MV-4-11 (cell line): ENCODE measurements at places on chromosomes 5 and 9.

DNA sequence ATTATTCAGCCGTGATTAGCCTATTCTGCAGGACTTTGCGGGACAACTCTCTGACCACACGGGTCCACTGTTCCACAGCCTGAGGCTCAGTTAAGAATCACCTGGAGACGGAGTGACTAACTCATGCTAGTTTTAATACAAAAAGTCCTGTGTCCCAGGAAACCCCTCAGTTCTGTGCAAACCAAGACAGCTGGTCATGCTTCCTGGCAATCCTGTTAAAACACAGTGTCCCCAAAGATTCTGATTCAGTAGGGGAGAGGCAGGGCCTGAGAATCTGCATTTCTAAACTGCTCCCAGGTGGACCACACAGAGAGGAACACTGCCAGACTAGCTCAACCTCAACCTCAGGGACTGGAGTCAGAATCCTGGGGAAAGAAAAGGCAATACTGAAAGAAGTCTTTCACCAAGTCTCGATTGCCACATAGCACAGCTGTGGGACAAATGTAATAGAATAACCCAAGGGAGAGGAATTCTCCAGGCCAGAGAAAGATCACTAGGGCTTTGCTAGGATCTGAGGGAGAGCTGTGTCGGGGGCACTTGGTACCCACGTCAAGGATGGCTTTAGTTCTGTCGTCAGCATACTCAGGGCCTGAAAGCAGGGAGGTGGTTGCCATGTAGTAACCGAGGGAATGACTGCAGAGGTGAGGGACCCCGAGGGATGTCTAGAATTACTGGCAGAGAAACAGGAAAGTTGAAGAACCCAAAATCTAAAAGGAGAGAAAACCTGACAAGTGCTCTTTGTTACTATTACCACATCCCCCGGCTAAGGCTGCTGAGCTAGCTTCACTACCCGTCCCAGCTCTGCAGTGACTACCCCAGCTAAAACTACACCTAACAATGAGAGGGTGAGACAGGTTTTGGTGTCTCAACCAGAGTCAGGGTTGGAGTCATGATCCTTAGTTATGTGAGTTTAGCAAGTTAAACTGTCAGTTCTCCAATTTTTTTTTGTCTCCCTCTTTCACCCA is 8.6 kb downstream of the SUSD1 start:
- DNase-seq, result peak; percentile 71

- DNase-seq, result no peak
These were observed 7.2 kb downstream of the ERGIC1 start for GRCh38 chr5:172841256-172841655.

- no peak for DNase-seq
These were observed 46.4 kb downstream of the MCCC2 start for GRCh38 chr5:71633255-71634155.

DNA sequence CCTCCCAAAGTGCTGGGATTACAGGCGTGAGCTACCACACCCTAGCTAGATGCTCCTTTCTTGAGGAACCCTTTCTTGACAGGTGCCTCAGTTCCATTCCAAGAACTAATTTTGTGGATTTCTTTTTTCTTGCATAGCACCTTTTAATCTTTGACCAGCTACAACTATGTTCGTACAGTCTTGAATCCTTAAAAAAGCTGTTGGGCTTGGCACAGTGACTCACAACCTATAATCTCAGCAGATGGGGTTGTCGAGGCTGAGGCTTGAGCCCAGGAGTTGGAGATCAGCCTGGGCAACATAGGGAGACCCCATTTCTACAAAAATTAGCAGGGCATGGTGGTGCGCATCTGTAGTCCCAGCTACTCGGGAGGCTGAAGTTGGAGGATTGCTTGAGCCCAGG is 1.3 kb upstream of the ZER1 start:
- DNase-seq, result no peak

DNA sequence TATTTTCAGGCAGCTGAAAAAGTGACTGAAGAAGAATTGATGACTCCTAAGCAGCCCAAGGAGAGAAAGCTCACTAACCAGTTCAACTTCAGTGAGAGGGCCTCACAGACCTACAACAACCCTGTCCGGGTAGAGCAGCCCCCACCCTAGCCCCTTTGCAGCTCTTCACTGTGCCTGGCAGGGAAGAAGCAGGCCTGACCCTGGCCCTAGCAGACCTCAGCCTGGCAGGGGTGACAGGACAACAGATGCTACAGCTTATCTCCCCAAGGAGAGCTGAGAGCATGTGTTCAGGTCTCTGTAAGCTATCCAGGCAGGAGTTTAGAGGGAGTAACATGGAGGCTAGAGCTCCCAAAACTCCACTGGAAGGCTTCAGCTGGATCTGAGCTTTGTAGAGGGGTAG is 31.8 kb downstream of the DNAI1 start:
- no peak for DNase-seq

DNA sequence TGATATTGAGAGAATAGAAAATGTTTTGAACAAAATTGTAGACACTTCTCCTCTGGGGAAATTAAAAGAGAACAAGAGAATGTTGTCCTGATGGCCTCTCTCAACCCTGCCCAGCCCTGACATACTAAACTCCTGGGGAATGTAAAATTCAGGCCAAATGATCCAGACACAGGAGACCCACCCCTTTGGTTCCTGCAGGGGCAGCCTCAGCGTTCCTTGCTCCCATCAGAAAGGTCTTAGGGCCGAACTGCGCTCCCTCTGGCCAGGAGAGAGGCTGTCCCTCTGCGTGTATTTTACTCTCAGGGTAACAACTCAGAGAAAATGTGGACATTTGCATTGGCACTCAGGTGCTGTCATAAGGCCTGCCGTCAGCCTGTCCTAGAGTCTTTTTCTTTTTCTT is 616.3 kb upstream of the KLF4 start:
- DNase-seq, result no peak

GRCh38 chr5:178143901-178144300 is 9.8 kb downstream of the NHP2 start:
- DNase-seq, result no peak

- no peak for DNase-seq
These were observed 147.1 kb downstream of the C5orf15 start for GRCh38 chr5:133821311-133821741.

DNA sequence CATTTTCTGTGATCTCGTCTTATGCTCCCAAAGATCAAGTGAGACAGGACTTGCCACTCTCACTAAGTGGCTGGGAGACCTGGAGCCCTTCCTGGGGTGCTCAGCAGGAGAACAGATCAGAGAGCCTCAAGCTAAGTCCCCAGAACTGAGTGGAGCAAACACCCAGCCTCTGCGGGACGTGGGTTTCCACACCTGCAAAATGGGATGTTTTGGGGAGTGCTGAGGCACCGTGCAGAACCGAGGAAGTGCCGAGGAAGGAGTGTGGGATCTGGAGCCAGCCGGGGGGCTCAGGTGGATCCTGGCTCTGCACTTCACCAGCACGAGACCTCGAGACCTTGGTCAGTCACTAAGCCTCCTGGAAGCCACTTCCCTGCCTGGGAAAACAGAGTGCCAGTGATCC is 166.0 kb downstream of the DAB2IP start:
- DNase-seq, result no peak

GRCh38 chr9:96436063-96436455 is 13.9 kb upstream of the HABP4 start:
- DNase-seq, result no peak

DNA sequence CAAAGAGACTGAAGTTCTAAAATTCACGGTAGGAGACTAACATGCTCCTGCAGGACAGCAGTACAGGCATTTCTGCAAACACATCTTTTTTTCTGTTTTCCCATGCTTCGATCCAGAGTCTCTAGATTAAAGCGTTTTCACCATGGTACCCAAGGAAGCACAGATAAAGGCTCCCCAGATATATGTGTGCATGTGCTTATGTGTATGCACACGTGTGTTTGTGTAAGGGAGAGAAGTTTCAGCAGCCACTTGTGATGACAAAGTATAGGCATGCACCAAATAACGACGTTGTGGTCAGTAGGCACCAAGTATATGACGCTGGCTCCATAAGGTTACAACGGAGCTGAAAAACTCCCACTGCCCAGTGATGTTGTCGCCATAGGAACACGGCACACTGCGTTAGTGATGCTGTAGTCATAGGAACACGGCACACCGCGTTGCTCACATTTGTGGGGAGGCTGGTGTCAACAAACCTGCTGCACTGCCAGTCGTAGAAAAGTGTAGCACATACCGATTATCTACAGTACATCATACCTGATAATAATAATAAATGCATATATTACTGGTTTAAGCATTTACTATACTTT is 21.7 kb downstream of the MED10 start:
- DNase-seq, result no peak

DNA sequence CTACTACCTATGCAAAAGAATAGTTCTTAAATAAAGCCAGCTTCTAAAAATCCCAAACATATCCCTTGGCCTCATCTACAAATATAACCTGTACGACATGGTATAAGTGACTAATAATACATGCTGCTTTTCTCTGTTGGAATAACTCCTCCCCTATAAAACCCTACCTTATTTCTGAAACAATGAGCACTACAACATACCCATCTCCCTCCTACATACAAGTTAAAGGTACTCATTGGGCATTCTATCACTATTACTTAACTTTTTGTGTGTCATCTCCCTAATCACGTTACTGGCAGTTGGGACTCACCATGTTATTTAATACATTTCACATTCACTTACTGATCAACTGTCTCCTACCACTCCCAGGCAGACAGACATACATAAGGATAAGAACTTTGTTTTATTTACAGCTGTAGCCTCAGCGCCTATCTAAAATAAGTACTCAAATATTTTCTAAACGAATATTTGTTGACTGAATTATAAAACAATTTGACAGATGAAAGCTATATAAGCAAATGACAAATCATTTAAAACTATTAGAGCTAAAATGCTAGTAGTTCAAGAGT is 4.1 kb downstream of the CLK4 start:
- no peak for DNase-seq

DNA sequence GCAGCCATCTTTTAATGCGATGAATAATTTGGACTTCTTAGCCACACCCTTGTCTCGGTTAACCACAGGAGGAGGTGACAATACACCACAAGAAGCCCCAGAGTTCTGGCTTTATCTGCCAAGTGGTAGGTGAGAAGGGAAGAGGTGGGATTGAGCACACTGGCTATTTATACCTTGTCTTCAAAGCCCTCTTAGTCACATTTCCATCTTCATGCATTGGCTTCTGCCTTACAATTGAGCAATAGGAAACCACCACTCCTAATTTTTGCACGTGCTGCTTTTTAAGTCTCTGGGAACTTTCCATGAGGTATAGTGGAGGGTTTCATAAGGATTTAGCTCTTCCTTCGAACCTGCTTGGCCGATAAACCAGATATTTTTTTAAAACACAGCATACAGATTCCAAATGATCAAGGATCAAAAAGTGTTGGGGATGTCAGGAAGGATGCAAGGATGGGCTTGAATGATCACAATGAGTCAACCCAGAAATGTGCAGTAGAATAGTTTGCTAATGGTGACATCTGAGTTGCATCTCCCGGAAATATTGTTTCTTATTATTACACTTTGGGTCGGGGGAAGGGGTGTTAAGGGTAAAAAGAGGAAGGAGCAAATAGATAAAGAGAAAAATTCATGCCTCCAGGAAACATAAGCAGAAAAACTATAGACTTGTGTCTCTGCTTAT is 25.5 kb downstream of the PLAC8L1 start:
- peak; percentile 89 for DNase-seq

- DNase-seq, result no peak
These were observed 170.7 kb downstream of the PDE4D start for GRCh38 chr5:59722874-59723273.

GRCh38 chr5:142235870-142236672 is 88.8 kb downstream of the SPRY4 start:
- DNase-seq, result no peak

GRCh38 chr5:66666778-66667177 is 70.6 kb downstream of the MAST4 start:
- DNase-seq, result no peak

- DNase-seq, result no peak
These were observed 447.8 kb downstream of the ENC1 start for GRCh38 chr5:74192606-74193299.

- no peak for DNase-seq
These were observed 32.9 kb upstream of the TGFBR1 start for GRCh38 chr9:99072040-99072394.

DNA sequence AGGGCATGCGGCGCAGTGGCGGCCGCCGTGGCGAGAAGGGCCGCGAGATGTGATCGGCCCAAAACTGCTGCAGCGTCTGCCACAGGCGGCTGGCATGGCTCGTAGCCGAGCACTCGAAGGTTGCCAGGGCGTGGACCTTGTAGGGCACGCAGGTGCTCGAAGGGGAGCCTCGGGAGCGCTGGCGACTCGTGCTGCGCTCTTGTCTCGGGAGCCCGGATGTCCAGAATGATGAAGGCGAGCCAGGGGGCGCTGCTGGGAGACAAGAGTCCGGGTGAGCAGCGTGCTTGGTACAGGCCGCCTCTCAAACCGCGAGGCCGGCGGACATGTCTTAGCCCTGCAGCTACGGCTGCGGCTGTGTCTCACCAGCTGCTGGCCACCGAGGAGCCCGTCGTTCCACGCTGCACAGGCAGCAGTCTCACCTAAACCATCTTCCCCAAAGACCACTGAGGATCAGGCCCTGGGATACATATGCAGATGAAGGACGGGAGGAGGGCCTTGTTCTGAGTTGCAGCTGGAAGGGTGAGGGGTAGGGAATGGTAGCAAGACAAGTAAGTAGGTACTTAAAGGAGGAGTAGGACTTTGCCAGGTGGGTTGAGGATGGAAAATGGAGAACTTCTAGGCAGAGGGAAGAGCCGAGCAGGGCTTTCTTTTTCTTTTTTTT is 1.7 kb downstream of the CBY3 start:
- peak; percentile 23 for DNase-seq

DNA sequence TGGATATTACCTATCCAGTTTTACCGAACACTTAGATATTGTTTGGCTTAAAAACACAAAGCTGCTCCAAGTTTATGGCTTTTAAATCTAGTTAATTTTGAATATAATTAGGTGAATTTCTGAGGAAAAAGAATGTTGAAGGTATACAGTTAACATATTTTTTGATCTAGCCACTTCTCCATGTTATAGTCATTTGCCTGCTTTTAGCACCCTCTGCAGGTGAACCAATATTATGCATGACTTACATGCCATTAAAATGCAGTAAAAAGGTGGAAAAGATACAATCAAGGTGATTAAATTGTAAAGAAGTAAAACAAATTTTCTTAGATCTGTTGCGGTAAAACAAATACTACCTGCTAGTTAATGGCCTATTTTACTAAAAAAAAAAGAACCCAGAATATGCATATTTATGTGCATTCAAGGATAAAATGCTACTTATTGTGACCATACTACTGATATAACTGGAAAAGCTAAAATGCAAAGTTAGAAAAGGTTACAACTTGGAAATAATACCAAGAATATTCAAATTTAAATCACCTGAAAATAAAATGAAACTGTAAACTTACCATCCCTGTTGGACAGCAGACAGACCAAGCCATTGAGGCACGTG is 132.1 kb downstream of the AP3B1 start:
- DNase-seq, result peak; percentile 8

DNA sequence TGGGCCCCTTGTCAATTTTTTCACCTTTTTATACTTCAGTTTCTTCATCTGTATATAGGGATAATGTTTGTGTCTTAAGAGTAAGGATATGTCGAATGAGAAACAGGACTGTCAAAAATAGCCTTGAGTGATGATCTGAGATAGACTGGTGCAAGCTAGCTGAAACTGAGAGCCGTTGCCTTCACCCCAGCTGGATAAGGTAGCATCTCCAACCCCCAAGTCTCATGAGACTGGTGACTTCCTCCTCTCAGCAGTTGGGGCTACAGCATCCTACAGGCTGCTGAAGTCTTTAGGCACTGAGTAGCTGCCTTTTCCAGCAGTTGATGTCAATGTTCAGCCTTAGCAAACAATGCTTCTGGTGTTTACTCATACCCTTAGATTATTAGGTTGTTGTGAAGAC is 330.2 kb downstream of the OSTF1 start:
- DNase-seq, result no peak
